Cortex of kidney (tissue), 1 donor: ENCODE measurements at places on chromosomes 2 and 18.

DNA sequence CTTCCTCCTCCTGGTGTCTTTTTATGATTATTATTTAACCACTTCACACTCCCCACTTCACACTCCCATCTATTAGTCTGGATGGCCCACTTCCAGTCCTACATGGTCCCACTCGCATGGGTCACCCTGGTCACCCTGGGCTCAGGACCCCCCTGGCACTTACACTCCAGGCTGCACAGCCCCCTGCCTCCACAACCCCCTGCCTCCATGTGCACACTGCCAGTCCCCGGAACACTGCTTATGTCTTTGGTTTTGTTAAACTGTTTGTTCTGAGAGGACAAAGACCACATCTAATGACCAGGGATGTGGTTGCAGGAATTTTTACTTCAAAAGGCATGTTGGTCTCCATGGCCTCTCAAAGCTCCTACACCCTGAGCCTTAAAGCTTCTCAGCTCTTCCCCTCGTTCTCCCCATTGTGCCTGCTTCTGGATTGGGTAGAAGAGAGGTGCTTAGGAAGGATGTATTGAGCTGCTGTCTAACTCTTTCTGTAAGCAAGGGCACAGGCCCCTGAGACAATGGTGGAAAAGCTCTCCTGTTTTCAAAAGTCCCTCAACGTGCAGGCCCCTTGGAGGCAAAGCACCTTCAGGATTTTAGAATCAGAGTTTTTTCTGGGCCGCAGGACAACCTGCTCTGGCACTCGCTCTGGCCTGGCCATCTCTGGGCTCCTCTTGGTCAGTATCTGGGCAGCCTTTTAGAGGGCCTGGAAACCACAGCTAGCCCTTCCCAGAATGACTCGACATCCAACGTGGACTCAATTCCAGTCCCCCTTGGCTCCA is 150.0 kb upstream of the HAAO start:
- no peak for DNase-seq

GRCh38 chr2:110638004-110638403 is 39.9 kb downstream of the BUB1 start:
- DNase-seq, result no peak

- DNase-seq, result no peak
Measured at GRCh38 chr2:854460-854859, 96.2 kb upstream of the SNTG2 start.

DNA sequence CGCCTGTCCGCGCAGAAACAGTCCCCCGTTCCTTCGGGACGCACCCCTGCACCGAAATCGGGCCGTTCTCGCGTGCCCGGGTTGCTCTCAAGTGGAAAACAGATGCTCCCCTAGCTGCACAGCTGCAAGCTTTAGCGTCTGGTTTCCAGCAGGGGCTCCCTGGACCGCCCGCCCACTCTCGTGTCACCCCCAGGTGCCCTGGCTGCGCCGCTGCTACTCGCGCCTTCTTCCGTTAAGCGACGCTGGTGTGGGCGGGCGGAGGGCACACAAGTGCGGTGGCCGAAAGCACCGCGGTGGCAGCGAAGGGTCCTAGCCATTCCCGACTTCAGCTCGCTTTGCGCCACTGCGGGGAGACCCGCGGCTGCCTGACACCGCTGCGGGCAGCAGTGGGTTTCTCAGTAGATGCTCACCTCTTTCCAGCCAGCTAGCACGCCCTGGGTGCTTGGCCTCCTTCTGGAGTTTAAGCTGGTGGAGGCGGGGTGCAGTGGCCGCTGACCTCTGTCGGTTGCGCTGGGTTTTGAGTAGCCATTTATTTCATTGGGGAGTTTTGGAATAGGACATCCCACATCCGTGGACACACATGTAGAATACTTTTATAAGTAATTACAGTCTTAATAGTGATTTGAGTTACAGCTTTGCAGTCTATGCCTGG is 806 bp downstream of the ZNF407 start:
- DNase-seq, result no peak

DNA sequence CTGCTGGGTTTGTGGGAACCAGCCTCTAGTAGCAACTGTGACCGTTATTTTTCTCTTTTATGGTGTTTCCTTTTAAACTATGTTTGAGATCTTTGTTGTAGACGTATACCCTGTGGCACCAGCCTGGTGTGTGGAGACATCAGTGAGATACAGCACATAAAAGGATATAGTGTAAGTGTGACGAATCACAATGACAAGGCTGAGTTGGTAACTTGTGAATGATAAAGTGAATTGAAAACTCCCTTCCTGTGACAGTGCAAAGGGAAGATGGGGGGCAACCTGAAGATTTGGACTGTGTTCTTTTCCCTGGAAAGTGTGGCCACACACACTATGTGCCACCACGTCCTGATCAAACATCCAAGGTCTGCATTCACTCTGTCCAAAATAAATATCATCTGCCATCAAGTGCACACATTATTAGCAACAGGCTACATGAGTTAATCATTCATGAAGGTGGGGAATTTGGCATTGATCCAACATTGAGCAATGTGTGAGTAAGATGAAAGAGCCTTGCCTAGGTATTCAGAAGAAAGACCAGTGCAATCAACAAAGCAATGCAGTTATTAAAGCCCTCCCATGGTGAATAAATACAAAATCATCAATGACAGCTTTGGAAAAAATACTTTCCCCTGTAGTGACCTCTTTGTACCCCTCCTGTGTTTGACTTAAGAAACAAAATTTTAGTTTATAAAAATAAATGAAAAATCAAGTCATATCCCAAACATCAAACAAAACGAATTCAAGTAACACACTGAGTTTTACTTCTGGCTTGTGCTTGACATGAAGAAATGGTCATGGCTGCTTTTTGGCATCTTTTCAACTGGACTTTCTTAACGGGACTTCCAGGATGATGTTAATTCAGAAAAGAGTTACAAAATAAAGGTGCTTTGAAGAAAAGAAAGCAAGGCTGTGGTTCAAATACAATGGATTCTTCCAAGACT is 1280.5 kb upstream of the ZEB2 start:
- no peak for DNase-seq

DNA sequence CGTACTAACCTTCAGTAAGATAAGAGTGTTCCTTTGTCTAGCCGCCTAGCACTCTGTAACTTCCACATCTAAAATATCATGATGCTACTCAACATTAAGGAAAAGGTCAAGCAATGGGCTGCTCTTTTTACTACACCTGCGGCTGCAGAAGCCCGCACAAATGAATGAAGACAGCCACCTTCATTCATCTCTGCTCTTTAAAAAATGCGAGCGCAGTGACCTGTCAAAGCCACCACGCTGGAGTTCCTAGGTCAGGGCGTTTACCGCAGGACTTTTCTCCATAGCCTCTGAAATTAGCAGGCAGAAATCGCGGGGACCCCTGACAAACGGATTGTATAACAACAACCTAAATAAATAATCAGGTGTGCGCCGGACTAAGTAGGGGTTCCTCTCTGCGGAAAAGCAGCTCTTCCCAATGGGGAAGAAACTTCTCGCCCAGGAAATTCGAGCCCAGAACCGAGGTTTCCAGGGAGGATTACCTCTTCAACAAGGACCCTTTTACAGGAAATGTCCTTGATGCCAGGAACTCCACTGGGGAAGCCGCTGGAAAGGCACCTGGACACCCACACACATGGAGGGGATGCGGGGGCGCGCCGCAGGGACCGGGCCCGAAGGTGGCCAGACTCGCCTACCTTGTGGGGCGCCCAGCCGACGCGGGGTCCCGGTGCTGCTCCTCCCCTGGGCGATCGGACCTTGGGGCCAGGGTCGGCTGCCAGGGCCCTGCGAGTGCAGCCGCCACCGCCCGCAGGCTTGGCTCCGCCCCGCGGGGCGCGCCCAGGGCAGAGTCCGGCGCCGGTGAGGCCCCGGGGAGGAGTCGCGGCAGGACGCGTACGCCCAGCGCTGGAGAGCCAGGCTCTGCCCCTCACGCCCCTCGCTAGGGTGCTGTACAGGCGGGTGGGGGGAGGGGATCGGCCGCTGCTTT is at the start of gene CCDC68:
CCDC68 (minus strand) TSS at position 758 of the 922 bp plus-strand sequence. CDS start 16,670 bp downstream, outside the sequence.
- no peak for DNase-seq

DNA sequence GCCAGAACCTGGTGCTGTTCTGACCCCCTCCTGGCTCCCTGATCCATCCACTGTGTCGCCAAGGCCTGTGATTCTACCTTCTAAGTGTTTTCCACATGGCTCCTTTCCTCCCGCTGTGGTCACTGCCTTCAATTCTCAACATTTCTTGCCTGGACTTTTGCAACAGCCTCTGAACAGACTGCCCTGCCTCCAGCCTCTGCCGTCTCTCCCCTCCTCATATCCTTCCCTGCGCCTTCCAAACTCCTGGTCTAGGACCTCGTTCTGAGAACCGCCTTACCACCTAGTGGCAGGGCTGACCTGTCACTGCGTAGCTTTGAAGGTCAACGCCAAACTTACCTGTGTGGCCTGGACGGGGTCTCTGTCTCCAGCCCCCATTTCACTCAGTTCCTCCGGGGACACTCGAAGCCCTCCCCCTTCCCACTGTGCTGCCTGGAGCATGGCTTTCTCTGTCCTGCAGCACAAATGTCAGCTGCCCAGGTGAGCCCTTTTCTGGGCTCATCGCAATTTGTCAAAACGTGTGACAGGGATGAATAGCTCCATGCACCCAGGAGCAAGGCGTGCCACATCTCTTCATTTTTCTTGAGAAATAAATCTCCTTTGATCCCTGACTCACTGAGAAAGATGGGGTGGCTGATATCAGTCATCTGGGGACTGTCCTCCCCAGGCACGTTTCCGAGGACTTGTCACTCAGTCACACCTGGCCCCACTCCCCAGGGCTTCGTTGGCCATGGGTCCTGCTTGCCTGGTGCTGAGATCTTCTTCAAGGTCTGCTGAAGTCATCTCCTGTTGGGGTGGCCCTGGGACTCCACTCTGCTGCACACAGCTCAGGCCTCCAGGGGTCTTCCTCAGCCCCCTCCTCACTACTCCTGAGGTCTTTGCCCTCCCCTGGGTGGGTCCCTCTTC is 46.7 kb downstream of the LDLRAD4 start:
- DNase-seq, result no peak

DNA sequence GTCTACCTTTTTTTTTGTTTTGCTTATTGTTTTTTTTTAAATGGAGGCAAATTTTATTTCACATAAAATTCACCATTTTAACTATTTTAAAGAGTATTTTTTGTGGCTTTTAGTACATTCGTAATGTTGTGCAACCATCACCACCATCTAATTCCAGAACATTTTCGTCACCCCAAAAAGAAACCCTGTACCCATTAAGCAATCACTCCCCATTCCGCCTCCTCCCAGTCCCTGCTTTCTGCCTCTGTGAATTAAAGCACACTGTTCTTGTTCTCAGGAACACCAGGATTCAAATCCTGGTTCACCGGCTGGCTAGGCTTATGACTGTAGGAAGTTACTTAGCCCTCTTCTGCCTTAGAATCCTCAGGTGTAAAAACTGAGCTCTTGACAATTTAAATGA is 36.9 kb upstream of the EPAS1 start:
- no peak for DNase-seq

- no peak for DNase-seq
Measured at GRCh38 chr2:216838151-216838550, 21.7 kb downstream of the TNP1 start.

DNA sequence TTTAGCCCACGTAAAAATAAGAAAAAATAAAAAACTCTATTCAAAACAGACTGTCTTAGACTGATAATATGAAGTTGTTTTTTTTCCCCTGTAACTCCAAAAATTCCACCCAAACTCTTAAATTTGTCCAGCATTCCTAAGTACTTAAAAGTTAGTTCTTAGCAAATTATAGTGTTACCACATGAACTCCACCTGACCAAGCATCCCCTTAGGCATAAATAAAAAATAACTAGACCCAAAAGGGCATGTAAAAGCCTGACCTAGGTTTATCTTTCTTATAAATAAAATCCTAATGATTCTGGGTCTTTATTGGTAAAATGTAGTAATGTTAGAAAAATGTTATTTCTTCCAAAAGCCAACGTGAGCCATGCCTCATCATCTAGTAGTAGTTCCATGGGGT is 54.3 kb downstream of the TTC21B start:
- no peak for DNase-seq

DNA sequence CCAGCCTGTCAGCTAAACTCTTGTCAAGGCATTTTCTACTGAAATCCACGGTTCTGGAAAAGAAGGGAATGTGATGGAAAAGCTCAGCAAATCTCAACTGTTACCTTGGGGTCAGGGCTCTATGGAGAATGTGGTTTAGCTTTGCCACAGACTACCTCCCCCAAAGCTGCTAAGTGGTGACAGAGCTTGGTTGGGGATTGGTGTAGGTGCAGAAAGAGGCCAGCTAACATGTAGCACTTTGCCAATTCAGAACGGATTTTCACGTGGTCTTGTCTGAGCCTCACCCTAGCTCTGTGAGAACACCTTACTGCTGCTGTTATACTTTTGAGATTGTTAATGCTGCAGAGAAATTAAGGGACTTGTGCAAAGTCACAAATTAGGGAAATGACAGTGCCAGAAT is 331.1 kb downstream of the RND3 start:
- DNase-seq, result no peak

DNA sequence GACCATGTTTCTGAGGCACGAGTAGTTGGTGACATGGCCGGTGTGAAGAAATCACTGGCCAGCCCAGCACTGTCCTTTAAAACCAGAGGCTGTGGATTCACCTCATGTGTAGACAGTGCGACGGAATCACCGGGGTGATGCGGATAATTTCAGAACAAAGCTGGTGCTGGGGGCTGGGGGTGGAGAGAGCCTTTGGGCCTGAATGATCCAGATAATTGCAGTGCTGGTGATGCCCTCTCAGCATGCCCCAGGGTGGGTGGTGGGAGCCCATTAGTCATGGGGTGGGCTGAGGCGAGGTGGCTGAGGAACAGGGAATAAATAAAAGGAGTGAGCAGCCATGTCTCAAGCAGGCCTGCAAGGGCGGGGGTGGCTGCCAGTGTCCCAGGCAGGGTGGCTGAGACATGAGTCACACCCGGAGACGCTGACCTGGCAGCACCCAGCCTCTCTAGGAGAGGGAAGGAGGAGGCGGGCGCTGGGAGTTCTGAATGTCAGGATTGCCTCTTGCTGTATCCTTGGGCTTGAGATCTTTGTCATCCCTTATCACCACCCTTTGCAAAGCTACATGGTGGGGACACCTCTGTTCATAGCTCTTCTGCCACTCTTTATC is 151.1 kb upstream of the MSH6 start:
- no peak for DNase-seq

DNA sequence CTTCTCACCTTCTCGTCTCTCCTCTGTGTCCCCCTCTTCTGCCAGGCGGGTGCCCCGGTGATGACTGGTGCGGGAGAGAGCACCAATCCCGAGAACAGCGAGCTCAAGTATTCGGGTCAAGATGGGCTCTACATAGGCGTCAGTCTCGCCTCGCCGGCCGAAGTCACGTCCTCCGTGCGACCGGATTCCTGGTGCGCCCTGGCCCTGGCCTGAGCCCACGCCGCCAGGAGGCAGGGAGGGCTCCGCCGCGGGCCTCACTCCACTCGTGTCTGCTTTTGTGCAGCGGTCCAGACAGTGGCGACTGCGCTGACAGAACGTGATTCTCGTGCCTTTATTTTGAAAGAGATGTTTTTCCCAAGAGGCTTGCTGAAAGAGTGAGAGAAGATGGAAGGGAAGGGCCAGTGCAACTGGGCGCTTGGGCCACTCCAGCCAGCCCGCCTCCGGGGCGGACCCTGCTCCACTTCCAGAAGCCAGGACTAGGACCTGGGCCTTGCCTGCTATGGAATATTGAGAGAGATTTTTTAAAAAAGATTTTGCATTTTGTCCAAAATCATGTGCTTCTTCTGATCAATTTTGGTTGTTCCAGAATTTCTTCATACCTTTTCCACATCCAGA is 31.3 kb downstream of the GATA6 start:
- DNase-seq, result no peak
